ENCODE measurements at places on chromosomes 16 and 17.

DNA sequence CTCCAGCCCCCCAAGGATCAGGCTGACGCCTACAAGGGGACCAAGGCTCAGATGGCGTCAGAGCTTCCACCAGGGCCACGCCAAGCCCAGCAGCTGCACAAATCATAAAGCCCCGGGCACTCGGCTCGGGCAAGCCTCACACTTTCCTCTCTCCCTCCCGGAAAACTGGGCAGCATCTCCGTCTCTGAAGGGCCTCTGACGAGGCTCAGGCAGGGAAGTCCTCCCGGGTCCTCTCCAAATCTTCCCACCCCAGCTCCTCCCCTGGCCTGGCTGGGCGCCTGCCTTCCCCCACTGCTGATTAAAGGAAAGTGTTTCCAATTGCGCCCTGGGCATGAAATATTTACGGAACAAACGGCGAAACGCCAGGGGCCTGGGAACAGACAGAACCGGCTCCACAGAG is 38.5 kb downstream of the PIEZO1 start:
- DNase-seq, result no peak

DNA sequence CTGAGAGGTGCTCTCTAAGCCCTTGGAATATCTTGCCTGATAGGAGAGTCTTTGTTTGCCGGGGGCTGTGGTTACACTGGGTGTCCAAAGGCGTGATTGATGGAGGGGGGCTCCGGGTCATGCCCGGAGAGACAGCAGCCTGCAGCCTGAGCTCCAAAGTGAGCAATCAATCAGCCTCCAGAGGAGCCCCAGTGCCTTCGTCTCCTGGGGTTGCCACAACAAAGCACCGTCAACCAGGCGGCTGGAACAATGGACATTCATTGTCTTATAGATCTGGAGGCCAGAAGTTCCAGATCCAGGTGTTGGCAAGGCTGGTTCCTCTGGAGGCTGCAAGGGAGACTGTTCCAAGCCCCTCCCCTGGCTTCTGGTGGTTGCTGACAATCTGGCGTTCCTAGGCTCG is 24.0 kb upstream of the GINS2 start:
- no peak for DNase-seq

DNA sequence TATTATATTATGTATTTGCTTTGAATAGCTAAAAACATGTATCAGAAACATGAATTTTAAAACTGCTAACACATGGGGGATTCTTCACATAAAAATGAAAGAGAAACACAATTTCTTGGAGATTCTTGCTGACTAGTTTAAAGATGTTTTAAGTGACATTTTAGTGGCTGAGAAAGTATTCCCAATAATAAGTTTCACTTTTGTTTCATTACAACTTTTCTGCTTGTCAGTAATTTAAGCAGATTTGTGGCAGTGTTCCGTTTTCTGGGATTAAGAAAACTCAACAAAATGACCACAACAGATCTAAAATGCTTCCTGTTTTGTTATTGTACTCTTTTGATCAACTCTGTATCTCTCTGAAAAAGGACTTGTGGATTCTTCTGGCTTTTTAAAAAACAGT is 75.9 kb downstream of the NLK start:
- no peak for DNase-seq

DNA sequence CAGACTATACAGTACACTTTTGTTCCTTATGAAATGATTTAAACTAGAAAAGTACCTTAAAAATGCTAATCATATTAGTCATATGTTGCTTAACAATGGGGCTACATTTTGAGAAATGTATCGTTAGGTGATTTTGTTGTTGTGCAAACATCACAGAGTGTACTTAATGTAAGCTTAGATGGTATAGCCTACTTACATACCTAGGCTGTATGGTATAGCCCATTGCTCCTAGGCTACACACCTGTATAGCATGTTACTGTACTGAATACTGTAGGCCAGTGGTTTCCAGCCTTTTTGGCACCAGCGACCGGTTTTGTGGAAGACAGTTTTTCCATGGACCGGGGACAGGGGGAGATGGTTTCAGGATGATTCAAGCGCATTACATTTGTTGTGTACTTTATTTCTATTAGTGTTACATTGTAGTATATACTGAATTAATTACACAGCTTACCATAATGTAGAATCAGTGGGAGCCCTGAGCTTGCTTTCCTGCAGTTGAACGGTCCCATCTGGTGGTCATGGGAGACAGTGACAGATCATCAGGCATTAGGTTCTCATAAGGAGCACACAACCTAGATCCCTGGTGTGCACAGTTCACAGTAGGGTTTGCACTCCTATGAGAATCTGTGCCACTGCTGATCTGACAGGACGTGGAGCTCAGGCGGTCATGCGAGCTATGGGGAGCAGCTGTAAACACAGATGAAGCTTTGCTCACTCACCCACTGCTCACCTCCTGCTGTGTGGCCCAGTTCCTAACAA is 35.0 kb upstream of the MRC2 start:
- DNase-seq, result no peak

GRCh38 chr17:76930107-76930506 is 61.9 kb downstream of the MGAT5B start:
- no peak for DNase-seq

- no peak for DNase-seq
Measured at GRCh38 chr17:57210972-57211411, 45.3 kb upstream of the MSI2 start.

DNA sequence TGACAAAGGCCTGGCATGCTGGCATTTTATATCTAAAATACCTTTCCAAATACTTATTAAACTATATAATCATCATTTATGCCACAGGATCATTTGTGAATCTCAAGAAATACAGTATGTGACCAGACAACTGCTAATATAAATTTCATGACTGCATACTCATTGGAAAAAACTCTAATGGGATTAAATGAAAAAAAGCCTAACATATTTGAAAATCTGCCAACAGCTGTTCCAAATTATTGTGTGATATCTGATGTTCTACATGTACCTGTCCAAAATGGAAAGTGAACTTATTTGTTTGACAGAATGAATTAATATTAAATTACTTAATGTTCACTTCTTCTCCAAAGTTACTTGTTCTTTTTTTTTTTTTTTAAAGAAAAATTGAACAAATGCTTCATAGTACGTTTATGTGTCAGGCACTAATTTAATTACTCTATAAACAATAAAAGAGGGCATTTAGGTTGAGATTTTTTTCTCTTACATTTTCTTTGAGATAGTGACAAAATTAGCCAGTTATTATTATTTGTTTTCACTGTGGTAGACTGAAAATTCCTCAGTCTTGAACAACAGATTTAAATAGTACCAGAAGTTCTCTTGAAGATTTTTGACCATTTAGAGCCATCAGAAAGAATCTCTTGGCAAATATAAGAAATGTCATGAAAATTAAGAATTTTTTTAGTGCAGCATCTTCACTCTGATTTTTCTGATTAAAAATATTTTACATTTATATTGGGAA is 114.0 kb downstream of the FTO start:
- DNase-seq, result no peak

DNA sequence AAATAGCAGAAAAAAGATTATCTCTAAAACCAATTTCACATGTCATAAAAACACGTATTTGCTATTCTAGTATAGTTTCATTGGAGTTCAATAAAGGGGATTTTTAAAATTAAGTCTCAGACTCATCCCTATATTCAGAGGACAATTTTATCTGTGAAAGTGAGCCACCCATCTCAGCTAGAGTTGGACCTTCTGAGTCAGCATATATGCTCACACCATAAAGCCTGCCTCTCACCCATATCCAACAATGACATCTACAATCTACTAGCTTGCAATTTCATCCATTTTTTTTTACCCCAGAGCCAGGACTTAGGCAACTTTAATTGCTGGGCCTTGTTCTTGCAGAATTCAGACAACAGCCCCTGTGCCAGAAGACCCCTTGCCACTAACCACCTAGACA is 165.3 kb upstream of the DYNLRB2 start:
- no peak for DNase-seq

- DNase-seq, result peak; percentile 82
Measured at GRCh38 chr17:79042421-79043190, 18.6 kb downstream of the C1QTNF1 start.

- DNase-seq, result no peak
Measured at GRCh38 chr16:87253536-87253935, 63.7 kb downstream of the C16orf95 start.

DNA sequence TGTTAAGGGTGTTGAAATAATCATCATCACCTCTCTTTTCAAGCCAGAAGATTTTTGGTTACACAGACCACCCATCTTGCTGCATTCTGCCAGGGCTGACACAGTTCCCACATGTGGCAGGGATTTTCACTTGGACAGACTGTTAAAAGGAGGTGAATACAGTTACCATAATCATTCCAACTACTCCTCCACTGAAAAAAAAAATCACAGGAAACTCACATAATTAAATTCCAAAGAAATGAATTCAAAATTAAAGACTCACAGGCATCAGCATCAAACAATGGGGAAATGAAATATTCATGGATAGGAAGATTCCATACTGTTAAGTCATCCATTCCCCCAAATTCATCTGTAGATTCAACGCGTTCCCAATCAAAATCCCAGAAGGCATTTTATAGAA is 209.4 kb downstream of the MRTFB start:
- DNase-seq, result no peak

GRCh38 chr16:177981-178667 is 1.6 kb downstream of the HBA1 start:
- DNase-seq, result no peak

GRCh38 chr17:53950207-53950857 is 127.6 kb downstream of the KIF2B start:
- no peak for DNase-seq

- no peak for DNase-seq
Measured at GRCh38 chr17:32769846-32770245, 107.1 kb downstream of the MYO1D start.

- DNase-seq, result no peak
Measured at GRCh38 chr16:73553941-73554660, 506.2 kb upstream of the ZFHX3 start.

- DNase-seq, result peak; percentile 43
Measured at GRCh38 chr17:55577687-55578086, 66.4 kb upstream of the SMIM36 start.

DNA sequence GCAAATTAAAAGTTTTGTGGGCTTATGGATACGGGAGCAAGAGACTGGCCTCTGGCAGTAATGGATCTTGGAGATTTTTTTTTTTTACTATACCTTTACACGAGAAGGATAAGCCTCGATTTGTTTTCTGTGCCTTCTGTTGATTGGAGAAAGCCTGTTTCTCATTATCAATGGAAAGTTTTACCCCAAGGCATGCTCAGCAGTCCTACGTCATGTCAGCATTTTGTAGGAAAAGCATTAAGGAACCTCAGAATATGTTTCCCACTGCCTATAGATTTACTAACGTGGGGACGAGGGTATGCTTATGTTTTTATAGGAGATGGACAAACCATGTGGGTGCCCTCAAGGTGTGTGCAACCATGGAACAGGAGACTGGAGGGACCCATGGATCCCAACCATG is 26.8 kb downstream of the CD300LG start:
- DNase-seq, result no peak

- no peak for DNase-seq
Measured at GRCh38 chr17:39995438-39995837, 14.8 kb downstream of the PSMD3 start.

- no peak for DNase-seq
Measured at GRCh38 chr17:14044702-14045101, 24.6 kb upstream of the COX10 start.

- no peak for DNase-seq
Measured at GRCh38 chr17:63847525-63848249, 5.2 kb upstream of the SMARCD2 start.

- no peak for DNase-seq
Measured at GRCh38 chr17:1435326-1435725, 20.7 kb downstream of the CRK start.

- DNase-seq, result no peak
Measured at GRCh38 chr16:30731411-30731810, 16.8 kb upstream of the PHKG2 start.

GRCh38 chr17:879546-880442 is 97.6 kb downstream of the MRM3 start:
- peak; percentile 79 for DNase-seq

- DNase-seq, result no peak
Measured at GRCh38 chr16:55120408-55120807, 189.7 kb downstream of the IRX5 start.

DNA sequence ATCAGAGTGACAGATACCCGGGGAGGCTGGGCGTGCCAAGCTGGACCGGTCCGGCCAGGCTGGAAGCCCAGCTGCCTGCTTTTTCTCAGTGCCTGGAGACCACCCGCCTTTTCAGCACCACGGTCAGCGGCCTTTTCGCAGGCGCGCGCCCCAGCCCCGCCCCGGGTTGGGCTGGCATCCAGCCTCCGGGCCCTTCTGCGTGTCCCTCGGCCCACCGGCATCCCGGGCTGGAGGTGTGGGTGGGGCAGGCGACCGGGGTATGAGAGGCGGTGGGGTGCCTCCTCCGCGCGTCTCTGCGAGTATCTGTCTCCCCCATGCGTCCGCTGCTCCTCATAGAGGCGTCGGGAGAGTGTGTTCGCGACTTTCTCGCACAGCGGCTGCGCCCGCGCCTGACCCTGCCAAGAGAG is 102.5 kb downstream of the MRM1 start:
- DNase-seq, result peak; percentile 72

GRCh38 chr17:42274812-42275526 is 1.2 kb downstream of the STAT5B start:
- DNase-seq, result no peak

- DNase-seq, result no peak
Measured at GRCh38 chr16:86038926-86039310, 140.0 kb downstream of the IRF8 start.

DNA sequence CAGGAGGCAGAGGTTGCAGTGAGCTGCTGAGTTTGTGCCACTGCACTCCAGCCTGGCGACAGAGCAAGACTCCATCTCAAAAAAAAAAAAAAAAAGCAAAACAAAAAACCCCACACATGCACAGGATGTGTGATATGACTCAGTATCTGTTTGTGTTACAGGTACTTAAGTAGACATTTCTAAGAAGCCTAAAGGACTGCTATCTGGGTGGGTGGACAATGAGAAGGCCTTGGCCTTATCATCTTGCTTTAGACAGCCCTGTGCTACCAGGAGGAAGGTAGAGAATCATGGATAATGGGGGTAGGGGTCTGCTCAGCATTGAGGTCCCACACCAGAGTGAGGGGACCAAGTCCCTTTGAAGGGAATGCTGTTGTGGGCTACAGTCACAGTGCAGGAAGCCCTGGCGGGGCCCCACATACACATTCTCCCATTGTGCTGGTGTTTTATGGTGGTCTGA is 26.7 kb downstream of the PLD6 start:
- DNase-seq, result no peak

DNA sequence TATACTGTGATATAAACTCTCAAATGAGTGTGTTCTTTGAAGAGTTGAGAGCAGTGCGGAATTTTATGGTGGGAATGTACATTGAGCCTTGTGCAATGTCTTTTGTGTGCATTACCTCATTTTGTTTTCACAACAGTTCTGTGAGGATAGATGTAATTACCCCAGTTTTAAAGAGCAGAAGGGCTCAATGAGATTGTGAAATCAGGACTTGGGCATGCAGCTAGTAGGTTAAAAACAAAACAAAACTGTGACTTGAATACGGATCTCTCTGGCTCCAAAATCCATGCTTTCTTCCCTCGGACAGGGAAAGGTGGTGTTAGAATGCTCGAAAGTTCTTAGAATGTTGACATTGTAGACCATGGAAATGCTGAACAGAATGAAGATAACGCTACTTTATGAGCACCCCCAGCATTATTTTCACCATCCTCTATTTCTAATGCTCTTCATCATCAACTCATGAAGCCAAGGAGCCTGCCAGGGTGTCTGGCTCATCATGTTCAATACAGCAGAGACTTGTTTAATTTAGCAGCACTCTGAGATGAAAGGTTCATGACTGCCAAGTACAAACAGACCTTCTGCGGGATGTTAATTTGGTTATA is 17.1 kb downstream of the MRTFB start:
- DNase-seq, result peak; percentile 50

Data from left ventricle myocardium superior (tissue), 1 donor.